ENCODE measurements at places on chromosomes 2 and 18. TPM values are rescaled to one million over a fixed set of nuclear protein-coding genes. Genes with fewer than 3 reads are reported as not detected.

DNA sequence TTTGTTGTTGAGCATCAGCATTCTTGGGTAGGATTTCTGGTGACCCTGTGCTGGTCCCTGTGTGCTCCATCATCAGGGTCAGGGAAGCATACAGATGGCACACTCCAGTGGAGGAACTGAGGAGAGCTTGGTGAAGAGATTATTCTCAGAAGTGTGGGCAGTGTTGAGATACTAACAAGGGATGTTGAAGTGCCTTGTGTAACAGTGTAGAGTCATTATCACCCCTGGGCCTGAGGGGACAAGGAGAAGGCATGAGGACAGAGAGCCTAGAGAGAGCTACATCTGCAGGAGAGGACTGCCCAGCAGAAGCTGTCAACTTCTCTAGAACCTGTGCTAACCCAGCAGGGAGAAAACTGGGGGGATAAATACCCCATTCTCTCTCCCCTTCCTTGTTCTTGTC lies 189.0 kb downstream of the PLCL1 start:
- no peak for DNase-seq

GRCh38 chr18:34971313-34971712 lies 69.9 kb upstream of the MAPRE2 start:
- DNase-seq: no peak

DNA sequence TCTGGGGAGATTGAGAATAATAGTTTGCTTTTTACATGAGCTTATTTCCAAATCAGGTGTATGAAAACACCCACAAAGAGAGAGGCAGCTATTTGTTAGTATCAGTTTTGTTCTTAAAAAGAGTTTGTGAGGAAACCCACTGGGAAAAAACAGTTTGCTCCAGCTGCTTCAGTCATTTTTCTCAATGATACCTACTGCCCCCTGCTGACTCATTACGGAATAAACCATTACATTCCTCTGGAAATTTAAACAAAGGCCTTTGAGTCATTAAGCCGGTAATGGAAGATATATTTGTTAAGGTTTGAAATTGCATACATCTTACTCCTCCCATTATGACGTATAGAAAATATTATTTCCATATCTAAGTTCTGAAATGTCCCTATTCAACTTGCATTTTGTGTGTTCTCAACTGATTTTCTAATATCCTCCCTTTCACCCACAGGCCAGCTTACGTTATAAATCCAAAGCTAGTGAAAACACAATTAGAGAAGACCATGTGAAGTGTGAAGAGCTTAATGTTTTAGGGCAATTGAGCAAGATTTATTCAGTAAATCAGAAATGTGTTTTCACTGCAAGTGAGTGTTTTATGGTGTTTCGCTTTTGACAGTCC lies 761.6 kb downstream of the DSC3 start:
- no peak for DNase-seq

GRCh38 chr2:225637259-225637658 lies 237.7 kb downstream of the NYAP2 start:
- no peak for DNase-seq

GRCh38 chr2:235106874-235107639 lies 155.2 kb downstream of the SH3BP4 start:
- DNase-seq: peak; percentile 76

GRCh38 chr2:74008761-74009395 lies 24.2 kb downstream of the TET3 start:
- DNase-seq: no peak

- DNase-seq: no peak
These were observed 45.3 kb downstream of the BMP10 start for GRCh38 chr2:68825866-68826265.

GRCh38 chr2:200305797-200306195 lies 697 bp upstream of the SPATS2L start:
- peak; percentile 57 for DNase-seq

DNA sequence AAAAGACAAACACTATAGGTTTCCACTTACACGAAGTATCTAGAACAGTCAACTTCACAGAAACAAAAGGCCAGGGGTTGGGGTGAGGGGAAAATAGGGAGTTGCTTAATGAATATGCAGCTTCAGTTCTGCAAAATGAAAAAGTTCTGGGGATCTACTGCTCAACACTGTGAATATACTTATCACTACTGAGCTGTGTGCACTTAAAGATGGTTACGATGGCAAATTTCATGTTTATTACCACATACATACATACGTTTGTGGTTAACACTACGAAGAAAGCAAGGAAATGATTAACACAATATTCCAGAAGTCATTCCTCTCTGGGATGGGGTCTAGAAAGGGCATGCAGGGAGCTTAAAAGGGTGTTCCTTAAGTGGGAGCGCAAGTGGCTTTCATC lies 19.3 kb downstream of the MBOAT2 start:
- no peak for DNase-seq

DNA sequence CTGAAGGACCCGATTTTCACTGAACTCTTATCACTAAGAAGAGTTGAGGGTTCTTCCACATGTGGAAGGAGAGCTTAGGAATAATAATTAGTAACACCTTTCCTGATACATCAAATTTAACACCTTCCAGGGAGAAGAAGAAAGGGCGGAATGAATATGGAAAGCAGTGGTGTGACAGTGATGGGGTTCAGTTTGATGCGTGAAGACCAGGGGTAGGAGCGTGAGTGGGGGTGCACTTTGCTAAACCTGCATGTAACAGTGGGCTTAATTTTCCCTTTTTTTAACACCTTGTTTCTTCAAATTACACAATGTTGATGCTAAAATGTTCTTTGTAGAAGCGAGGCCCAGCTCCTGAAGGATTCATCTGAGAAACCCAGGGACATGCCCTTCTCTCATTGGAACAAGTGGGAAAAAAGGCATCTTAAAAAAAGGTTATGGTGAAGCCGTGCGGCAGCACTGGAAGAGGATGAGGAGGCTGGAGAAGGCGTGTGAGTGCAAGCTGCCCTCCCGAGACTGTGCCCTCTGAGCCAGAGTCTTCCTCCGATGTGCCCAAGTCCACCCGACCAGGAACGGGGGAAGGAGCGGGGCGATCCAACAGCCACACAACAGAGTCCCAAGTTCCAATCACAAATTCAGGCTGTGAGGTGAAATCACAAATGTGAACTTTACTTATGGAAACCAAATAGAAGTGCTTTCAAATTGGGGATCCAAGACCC lies 80.8 kb downstream of the MBP start:
- DNase-seq: no peak

DNA sequence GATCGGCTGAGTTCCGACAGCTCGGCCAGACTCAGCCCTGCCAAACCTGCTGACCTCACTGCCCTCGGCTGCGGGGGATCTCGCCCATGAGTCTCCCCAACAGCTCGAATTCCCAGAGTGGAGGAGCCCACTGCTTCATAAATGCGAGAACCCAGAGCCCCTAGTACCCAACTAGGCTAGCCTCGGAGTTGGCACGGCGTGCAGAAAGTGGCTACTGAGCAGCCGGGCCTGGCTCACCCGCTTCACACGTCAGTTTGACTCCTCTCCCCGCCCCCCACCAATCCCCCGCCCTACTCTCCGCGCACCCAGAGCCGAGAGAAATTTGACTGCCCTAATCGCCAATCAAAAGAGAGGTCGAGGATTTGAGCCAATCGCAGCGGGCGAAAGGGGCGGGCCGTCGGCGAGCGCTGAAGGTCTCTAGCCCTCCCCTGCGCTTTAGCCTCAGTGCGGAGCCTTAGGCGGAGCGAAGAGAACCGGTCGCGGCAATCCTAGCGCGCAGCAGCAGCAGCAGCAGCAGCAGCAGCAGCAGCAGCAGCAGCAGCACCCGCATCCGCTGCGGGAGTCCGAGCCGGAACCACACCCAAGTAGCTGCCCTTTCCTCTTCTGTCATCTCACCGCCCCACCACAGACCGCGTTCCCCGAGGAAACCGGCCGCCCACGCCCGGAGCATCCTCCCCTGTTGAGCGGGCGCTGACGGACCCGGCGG lies at the start of gene GLS:
TSS of gene GLS (plus strand) at position 444 of the 706 bp plus-strand sequence. CDS start 264 bp downstream, outside the sequence.
- DNase-seq: peak; percentile 97

- DNase-seq: no peak
These were observed 480.4 kb upstream of the TRIB2 start for GRCh38 chr2:12236136-12236844.

GRCh38 chr2:130388221-130388907 lies 32.5 kb downstream of the PTPN18 start:
- no peak for DNase-seq

- no peak for DNase-seq
These were observed 195.1 kb downstream of the C1D start for GRCh38 chr2:67867735-67868134.

DNA sequence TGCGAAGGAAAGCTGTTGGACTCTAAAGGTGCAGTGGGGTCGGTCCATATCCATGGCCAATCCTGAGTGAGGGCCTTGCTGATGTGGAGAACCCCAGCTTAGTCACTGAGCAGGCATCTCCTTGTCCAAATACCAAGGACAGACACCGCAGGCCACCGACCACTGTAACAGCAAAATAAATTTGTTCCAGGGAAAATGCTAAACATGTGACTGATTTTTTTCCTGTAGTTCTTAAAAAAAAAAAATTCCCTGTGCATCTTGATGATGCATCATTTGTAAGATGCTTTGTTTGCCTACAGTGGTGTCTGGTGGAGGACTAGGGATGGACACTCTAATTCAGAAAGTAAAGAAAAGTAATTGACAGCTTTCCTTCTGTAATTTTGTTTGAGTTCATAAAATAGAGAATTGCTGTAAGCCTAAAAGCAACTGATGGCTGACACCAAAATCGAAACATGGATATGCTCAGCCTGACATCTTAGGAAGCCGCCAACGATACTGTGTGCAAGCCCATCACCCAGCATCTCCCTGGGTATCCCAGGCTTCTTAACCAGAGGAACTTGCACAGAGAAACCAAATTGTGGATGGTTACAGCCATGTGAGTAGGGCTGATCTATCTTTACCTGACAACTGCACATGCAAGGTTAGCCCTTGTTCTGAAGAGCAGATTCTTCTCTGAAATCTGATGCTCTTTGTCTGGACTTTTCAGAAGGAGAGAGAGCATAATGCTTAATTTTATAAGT lies 188.6 kb downstream of the ARL4C start:
- DNase-seq: no peak

The GKN1 gene
- 0.23 TPM for polyA plus RNA-seq

The RAB31 gene
- 2.2 TPM for polyA plus RNA-seq

The FAM110C gene
- polyA plus RNA-seq: 0.03 TPM

The ZNF516 gene
- 8.1 TPM for polyA plus RNA-seq

The FZD7 gene
- polyA plus RNA-seq: 3.7 TPM

The CYB5A gene
- polyA plus RNA-seq: 35.6 TPM

The LTBP1 gene
- 5.9 TPM for polyA plus RNA-seq

The HSBP1L1 gene
- 5.0 TPM for polyA plus RNA-seq

The EFEMP1 gene
- polyA plus RNA-seq: 6.3 TPM

The OBSL1 gene
- 22.1 TPM for polyA plus RNA-seq

Data from psoas muscle (tissue), 8 donors.